ENCODE measurements at places on chromosomes 4 and X.

DNA sequence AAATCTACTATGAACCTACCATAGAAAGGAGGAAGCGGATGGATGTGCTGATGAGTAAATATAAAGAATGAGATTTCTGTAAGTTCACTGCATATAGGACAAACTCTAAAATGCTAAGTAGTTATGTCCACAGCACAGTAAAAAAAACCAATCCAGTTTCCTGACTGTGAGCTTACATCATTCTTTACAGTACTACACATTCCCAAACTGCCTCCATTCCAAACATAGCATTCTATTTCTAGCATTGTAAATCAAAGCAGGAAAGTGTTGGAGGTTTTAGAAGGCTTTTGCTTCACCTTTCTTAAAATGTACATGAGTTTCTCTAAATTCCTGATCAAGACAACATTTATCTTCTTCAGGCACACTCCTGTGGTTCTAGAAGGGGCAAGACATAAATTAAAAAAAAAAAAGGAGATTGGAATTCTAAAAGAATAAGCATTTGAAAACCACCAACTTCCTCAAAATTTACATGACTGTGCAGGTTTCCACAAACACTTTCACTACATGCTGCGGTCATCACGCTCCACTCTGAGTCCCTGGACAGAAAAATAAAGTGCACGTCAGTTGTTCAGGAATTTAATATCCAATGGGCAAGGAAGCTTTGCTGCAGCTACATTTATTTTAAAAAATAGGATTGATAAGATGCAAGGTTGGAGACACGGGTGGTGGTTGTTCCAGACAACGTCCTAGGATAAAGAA is 297.6 kb upstream of the STS start:
- DNase-seq: no peak

DNA sequence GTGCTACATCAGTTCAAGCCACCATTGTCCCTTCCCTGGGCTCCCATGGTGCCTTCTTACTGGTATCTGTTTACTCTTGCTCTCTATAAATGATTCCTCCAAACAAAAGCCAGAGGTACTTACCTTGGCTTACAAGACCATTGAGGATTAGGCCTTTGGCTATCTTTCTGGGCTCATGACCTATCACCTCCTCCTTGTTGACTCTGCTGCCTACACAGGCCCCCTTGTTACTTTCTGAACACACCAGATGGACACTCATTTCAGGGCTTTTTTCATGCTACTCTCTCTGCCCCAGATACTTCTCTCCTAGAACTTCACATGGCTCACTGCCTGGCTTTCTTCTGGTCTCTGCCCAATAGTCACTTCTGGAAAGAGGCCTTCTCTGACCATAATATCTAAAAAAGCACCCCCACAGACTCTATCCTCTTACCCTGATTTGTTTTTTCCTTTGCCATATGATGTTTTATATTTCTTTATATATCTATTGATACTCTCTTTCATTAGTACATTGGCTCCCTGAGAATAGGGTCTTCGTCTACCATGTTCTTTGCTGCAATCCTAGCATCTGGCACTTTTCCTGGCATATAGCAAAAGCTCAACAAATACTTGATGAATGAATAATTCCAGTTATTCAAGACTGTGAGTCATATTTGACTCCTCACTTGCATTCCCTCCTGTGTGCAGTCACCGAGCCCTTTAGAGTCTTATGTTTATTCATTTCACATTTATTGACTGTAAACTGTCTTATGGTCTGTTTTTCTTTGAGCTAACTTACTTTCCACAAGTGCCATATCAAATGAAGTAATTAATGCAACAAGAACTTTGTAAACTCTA is 27.1 kb upstream of the TAPT1 start:
- DNase-seq: no peak

- no peak for DNase-seq
Measured at GRCh38 chr4:89704651-89705395, 132.1 kb downstream of the SNCA start.

- DNase-seq: no peak
Measured at GRCh38 chr4:11626066-11626465, 197.4 kb upstream of the HS3ST1 start.

- DNase-seq: no peak
Measured at GRCh38 chr4:84878546-84878945, 87.9 kb downstream of the WDFY3 start.

DNA sequence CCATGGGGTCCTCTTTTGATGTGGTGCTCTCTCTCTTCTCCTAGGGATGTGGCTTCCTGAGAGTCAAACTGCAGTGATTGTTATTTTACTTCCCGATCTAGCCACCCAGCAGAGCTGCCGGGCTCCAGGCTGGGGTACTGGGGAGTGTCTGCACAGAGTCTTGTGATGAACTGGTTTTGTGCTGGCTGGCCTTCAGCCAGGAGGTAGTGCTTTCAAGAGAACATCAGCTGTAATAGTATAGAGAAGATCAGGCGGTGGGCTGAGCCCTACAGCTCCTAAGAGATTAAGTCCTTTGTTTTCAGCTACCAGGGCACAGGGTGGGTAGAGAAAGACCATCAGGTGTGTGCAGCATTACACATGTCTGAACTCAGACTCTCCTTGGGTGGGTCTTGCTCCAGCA is 59.0 kb upstream of the AGTR2 start:
- DNase-seq: no peak

- DNase-seq: peak; percentile 24
Measured at GRCh38 chrX:108270280-108270679, 167.9 kb downstream of the COL4A6 start.

DNA sequence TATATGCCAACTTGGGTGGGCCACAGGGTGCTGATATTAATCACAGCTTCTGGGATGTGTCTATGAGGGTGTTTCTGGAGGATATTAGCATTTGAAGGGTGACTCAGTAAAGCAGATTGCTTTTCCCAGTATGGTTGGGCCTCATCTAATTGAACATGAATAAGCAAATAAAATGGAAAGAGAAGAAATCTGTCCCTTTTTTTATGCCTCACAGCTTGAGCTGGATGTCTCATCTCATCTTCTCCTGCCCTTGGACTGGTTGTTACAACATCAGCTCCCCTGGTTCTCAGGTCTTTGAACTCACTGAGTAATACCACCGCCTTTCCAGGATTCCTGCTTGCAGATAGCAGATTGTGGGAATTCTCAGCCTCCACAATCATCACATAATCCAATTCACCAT is 1149.2 kb downstream of the PCDH18 start:
- DNase-seq: no peak

DNA sequence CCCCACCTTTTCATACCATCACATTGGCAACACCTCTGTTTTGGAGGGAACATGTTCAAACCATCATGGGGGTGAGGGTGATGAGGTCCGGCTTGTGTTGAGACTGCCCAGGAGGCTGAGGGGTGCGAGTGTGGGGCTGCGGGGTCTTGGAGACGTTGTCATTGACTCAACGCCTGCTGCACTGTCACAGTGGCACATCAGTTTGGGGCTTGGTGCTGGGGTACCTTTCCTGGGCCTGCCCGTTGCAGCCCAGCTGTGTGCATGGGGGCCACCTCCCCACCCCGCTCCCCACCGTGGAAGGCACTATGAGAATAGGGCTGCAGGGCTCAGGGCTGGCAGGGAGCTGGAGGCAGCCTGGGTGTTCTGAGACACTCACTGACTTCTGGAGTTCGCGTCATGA is 2.3 kb downstream of the HTRA3 start:
- DNase-seq: no peak

DNA sequence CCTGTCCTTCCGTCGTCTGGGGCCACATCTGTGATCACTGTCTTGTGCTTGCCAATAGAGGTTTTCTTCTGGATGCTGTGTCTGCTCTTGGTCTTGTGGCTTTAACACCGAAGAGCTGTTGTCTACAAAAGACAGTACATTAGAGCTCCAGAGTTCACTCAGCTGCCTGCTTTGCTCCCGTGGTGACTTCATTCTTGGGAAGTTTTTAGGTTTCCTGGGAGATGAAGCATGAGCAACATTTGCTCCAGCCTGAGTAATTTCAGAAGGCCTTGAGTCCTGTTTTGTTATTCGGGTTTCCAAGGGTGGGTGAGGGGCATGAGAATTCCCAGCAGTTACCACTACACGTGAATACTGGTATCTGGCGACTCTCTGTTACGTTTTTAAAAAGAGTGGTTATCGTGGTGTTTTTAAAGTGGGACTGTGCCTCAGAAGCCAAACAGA is 189.2 kb downstream of the SHROOM3 start:
- DNase-seq: no peak

GRCh38 chr4:5096261-5096660 is 45.0 kb downstream of the STK32B start:
- no peak for DNase-seq

- DNase-seq: no peak
Measured at GRCh38 chr4:1579001-1579900, 104.9 kb downstream of the FAM53A start.

DNA sequence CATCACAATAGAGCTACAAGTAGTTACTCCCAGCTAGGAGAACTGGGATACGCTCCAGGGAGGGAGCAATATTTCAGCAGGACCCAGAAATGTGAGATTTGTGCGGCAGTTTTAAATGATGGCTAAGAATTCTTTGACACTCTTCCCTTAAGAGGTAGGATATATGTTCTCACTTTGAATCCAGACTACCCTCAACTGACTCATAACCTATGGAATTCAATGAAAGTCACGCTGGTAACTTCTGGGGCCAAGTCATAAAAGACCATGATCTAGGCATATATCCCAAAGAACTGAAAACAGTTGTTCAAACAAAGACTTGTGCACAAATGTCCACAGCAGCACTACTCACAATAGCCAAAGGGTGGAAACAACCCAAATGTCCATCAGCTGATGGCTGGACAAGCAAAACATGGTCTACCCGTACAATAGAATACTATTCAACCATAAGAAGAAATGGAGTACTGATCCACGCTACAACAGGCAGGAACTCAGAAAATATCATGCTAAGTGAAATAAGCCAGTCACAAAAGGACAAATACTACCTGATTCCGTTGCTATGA is 10.5 kb downstream of the CD99L2 start:
- no peak for DNase-seq

- DNase-seq: no peak
Measured at GRCh38 chr4:106142616-106143127, 173.3 kb downstream of the TBCK start.

DNA sequence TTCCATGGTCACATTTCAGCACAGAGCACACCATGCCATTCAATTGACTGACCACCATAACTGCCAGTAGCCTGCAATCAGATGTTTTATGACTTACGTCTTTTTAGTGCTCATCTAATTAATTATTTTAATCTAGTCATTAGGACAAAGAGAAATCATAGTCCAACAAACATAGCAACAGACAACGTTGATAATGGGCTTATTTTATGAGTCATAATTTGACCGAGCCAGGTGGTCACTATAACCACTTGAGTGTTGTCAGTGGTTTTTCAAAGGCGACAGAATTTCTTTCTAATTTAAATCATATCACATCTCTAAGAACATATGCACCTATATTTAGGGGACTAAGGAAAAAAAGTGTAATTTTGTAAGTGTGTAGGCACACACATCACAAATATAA is 1.9 kb downstream of the SEC24D start:
- DNase-seq: no peak

DNA sequence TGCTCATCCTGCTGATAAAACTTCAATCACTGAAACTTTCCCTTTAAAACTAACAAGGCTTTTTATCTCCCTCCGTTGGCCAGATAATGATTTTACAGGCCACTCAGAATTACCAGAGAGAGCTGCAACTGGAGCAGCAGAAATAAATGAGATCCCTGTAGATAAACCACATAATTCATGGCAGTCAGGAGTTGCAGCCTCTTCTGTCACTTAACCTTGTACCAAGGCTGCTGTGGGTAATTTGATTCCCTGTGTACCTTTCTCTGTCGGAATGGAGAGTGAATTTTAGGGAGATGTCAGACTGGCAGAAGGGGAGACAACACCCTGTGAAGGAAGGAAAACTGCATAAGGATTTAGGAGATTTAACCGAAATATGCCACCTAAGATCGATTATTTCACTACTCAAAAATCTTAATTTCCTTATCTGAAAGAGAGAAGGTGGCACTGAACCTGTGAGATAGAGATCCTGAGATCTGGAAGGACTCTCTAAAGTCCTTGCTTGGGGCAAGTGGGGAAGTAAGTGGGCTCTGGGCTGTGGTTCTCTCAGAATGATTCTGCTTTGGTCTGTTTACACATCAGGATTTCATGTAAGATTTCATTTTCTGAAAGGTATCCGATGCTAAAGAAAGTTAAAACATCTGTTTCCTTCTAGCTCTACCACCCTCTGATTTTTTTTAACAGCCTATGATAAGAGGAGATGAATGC is 14.3 kb upstream of the TSPAN5 start:
- no peak for DNase-seq

GRCh38 chrX:48676893-48677270 is 6.7 kb upstream of the WAS start:
- no peak for DNase-seq

DNA sequence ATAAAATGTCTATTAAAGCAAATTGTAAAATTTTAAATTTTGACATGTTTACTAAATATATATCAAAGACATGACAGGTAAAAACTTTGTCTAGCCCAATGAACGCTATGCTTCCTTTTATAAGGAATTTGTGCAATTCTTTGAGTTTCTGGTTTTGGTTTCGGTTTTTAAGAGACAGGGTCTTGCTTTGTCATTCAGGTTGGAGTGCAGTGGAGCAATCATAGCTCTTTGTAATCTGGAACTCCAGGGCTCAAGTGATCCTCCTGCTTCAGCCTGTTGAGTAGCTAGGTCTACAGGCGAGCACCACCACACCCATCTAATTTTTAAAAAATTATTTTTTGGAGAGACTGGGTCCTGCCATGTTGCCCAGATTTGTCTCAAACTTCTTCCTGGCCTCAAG is 60.7 kb downstream of the BLTP1 start:
- no peak for DNase-seq

GRCh38 chr4:101008503-101008902 is 338.8 kb downstream of the PPP3CA start:
- no peak for DNase-seq

DNA sequence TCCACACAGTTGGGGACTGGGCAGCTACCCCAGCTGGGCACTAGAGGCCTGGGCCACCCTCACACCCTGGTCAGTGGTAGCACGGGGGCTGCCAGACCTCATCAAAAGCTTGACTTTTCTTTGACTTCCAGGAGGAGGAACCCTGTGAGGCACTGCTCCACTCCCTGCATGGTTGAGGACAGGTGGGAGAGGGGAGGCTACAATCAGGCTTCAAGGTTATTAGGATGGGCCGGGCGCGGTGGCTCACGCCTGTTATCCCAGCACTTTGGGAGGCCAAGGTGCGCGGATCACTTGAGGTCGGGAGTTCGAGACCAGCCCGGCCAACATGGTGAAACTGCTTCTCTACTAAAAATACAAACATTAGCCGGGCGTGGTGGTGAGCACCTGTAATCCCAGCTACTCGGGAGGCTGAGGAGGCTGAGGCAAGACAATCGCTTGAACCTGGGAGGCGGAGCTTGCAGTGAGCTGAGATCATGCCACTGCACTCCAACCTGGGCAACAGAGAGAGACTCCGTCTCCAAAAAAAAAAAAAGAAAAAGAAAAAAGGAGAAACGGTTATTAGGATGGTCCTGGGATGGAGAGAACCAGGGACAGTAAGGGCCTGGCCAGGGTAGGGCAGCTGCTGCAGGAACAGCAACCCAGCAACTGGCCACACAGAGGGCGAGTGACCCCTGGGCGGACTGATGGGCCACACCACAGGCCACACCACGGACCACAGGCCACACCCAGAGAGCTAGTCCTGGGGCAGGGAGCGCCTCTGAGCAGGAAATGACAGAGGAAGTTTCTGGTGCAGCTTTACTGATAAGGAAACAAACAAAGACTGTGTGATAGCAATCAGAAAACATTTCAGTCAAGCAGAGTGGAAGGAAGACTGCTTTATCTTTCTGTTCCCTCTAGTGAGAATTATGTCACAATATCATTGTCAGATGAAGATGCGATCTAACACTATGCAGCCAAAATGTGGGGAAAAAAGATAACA is 20.5 kb upstream of the OPN1LW start:
- DNase-seq: no peak

All from NCI-H187 (cell line).